Right renal cortex interstitium (tissue), 3 donors: ENCODE measurements at places on chromosomes 12 and 14. TPM values are rescaled to one million over a fixed set of nuclear protein-coding genes. Genes with fewer than 3 reads are reported as not detected.

DNA sequence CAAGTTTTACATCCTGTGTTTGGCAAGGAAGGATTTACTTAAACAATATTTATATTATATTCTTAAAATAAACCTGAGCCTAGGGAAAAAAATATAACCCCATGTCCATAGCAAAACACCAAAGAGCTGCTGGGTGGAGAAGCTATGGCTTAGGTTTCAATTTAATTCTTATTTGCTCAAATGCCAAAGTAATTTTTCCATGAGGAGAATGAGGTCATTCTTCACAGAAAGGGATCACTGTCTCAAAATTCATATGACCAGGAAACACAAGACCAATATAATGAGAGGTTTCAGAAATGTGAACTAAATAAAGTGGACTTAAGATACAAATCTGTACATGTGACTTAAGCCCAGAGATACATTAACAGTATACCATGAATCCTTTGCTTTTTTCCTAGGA is 195.0 kb downstream of the PHLDA1 start:
- DNase-seq: no peak

- DNase-seq: no peak
These were observed 1110.6 kb downstream of the SLC6A15 start for GRCh38 chr12:83801972-83802371.

DNA sequence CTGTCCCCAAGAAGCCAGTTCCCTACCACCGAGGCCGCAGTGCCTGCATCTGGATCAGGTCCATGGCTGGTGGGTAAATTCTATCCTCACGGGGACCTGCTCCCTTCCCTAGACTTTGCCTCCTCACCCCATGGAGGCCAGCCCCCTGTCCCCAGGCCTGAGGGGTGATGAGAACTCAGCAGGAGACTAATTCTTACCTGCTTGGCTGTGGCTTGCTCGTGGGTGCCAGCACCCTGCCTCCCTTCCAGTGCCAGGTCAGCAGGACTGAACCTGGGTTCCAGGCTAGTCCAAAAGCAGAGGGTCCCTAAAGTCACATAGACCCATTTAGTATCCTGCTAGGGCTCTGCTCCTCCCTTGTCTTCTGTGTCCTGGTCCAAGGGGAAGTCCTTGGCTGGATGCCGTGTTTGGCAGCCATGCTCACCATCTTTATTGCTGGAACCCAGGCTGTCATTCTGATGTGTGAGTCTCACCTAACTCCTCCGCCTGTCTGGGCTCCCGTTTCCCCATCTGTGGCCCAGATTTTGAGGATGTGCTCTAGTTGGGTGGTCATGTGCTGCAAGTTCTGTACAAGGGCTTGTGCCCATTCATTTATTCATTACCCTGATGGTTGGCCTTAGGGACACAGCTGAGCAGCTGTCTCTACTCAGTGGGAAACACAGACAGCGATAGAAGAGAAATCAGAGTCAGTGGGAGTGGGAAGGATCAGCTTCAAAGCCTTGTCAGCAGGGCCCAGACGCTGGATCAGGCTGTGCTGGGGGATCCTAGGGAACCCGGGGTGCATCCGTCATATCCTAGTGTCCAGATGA is 949 bp downstream of the PLBD2 start:
- DNase-seq: no peak

GRCh38 chr12:2834581-2835491 is at the start of gene NRIP2:
Gene NRIP2 (minus strand): TSS chr12:2835035. CDS start chr12:2834983, 52 bp downstream.
- peak; percentile 74 for DNase-seq

The TC2N gene
- polyA plus RNA-seq: 15.7 TPM

DNA sequence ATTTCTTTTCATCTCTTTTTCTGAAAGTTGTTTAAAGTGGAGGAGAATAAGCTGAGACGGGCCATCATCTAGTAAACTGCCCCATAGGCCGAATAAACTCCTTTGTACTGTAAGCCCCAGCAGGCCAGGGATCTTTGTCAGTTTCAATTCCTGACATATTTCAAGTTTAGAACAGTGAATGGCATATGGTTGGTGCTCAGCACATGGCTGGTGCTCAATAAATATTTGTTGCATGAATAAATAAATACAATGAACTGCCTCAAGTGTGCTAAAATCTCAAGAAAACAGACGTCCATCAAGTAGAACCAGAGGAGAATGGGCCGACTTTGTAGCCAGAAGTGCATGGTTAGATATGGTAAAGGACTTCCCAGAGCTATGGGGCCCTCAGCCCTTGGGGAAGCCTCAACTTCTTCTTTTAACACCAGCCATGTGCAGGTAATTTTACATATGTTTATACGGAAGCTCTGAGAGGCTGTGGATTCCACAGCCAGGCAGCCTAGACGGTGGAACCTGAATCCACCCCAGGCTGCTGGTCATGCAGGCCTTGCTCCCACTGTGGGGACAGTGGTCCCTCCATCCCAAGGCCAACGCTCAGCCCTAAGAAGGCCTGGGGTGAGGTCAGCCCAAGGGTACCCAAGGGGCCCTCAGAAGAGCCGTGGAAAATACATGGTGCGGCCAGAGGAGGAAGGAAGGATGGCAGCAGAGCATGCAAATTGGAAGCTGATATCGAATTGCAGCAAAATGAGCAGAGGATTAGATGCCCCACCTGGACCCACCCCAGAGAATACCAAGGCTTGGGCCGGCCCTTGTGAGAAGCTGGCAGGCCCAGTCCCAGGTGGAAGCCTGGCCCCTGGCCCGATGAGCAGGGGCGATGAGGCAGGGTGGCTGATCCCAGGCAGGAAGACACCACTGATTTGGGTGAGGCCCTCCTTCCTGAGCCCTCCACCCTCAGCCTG is 8.7 kb upstream of the AQP2 start:
- DNase-seq: no peak

The RAD9B gene
- polyA plus RNA-seq: 1.2 TPM

- no peak for DNase-seq
These were observed 38.5 kb downstream of the RIN3 start for GRCh38 chr14:92552066-92552465.

GRCh38 chr12:65156366-65156841 is 13.0 kb upstream of the LEMD3 start:
- DNase-seq: no peak

GRCh38 chr14:56659964-56660551 is 80.5 kb downstream of the TMEM260 start:
- no peak for DNase-seq

The DGLUCY gene
- 60.9 TPM for polyA plus RNA-seq

DNA sequence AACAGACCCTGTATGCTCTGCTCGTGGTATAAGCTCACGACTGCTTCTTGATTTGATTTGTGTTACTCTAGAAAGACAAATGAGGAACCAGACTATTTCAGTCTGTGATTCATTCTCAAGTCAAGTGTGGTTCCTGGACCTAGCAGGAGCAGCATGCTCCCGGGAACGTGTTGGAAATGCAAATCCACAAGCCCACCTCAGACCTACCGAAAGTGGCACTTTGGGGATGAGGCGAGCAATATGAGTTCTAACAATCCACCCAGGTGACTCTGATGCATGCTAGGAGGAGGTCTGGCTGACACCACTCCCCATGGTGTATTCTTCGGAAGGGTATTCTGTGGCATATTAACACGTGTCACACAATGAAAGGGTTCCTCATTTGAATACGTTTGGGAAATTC is 59.5 kb upstream of the TMX1 start:
- DNase-seq: no peak

The IL31 gene
- polyA plus RNA-seq: not detected

GRCh38 chr12:45243963-45244362 is 28.1 kb downstream of the ANO6 start:
- DNase-seq: no peak

- no peak for DNase-seq
These were observed 63.2 kb downstream of the TSPAN11 start for GRCh38 chr12:30989754-30990153.

GRCh38 chr12:105899589-105899988 is 239.2 kb downstream of the NUAK1 start:
- DNase-seq: no peak

GRCh38 chr12:17134315-17134714 is 528.4 kb upstream of the LMO3 start:
- DNase-seq: no peak

DNA sequence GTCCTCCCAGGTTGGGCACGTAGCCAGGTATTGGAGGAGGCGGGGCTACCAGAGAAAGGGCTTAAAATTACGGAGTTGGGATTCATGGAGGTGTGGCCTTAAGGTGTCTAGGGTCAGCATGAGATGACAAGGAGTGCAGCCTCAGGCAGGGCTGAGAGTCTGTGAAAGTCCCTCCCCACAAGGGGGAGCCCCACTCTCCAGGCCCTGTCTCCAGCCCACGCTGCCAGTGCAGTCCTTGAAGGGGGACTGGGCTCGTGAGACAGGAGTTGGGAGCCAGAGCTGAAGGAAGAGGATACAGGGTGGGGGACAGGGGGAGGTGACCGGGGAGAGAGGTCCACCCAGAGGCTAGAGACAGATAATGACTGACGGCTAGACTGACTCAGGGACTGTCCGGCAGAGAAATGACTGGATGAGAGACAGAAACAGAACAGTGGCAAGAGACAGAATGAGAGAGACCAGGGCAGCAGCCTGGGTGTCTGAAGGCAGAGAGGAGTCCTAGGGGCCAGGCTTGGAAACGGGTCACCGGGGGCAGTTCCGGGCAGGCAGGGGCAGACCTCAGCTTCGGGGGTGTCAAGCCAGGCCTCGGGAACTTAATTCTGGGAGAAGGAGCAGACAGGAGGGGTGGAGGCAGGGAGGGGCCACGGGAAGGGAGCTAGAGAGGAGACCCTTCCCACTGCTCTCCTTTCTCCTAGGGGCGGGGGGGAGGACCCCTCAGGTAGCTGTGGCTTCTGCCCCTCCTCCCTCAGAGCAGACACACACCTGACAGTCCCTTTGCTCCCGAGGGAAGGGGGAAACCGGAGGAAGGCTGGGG is 970 bp downstream of the CDH24 start:
- DNase-seq: no peak

DNA sequence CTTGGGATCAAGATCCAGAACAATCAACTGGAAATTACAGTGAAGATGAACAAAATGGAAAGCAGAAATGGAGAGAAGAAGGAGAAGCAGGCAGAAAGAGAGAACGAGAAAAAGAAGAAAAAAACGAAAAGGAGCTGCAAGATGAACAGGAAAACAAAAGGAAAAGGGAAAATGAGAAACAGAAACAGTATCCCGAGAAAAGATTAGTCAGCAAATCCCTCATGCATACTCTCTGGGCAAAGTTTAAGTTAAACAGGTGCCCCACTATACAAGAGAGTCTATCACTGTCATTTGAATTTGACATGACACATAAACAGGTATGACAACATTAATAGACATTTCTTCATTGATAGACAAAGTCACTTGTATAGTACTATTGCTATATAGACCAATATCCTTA is 5.0 kb downstream of the NANOGNB start:
- no peak for DNase-seq
